Fibroblast of villous mesenchyme (primary cell): ENCODE measurements at places on chromosomes 1 and 21.

DNA sequence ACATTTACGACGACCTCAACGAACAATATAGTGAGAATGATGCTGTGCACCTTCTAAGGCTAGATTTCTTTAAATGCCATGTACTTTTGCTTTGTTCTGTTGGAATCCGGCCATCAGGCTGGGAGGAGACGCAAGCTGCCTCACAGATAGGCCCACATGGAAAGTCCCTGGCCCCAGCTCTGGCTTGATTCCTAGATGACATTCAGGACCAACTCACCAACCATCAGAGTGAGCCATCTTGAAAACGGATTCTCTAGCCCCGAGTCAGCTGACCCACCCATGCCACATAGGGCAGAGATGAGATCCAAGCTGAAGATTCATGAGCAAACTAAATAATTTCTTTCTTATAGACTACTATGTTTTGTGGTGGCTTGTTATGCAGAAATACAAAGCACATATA, 164.4 kb downstream of the ZNF281 start:
- DNase-seq: no peak

GRCh38 chr1:62144238-62144831, 50.3 kb upstream of the L1TD1 start:
- DNase-seq: peak; percentile 54

DNA sequence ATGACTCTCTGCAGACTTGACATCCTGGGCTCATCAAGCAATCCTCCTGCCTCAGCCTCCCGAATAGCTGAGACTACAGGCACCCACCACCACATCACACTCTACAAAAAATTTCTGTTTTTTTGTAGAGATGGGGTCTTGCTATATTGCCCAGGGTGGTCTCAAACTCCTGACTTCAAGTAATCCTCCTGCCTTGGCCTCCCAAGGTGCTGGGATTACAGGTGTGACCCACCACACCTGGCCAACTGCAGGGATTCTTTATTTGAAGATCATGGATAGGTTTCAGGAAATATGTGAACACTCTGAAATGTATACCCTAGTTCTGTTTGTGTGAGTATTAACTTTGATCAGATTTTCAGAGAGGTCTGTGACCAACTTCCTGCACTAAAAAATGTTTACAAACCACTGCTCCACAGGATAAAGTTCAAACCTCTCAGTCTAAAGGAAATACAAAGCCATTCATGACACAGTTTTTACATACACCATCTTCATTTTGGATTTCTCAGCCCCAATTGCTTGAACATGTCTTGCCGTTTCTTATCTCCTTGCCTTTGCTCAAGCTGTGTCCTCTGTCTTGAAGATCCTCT, 252.3 kb upstream of the FGGY start:
- peak; percentile 46 for DNase-seq

DNA sequence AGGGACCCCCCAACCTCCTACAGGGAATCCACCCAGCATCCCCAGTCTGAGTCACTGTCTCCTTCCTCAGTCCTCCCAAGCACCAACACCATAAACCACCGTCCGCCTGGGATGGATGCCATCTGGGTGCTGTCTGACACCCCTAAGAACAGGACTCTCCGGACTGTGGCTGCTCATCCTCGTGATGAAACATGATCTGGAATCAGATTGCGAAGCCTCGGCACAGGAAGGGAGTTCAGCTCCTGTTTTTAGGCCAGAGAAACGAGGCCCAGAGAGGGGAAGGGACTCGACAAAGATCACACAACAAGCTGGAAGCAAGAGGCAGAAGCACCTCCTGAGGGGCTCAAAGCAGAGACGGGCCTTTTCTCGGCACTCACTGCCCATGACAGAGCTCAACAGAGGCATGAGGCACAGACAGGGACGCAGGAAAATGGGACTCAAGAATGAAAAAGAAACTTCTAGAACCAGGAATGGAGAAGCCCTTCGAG, 8.4 kb downstream of the KCNN3 start:
- DNase-seq: peak; percentile 87

DNA sequence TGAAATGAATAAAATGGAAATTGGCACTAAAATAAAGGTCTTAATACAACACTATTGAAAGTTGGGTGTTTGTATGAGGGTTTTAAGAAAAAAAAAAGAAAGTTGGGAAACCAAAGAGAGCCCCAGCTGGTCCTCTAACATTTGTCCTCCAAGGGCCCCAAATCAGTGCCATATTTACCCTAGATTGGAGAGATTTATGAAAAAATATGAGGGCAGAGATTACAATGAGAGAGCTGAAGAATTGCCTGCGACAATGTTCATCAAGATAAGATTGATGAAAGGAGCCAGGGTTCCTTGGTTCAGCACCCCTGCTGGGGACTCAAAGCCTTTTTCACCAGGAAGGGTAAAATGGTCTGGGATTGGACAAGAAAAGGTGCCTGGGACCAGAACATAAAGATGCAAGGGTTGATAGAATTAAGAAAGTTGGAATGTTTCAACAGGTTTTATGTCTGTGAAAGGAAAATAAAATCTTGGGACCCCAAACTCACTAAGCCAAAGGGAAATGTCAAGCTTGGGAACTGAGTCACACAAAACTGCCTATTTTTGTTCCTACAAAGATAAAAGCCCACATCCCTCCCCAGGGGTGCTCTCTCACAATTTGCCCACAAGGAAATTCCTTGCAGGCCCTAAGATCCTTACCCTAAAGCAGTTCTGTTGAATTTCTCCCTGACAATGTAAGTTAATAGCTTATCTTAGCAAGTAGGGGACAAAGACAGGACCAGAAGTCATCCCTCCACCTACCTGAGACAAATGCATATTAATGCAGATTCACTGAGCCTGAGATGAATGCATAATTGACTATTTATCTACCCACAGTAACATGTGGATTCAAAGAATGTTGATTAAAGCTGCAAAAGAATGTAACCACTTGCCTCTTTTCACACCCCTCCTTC, 26.8 kb downstream of the CBR1 start:
- no peak for DNase-seq

DNA sequence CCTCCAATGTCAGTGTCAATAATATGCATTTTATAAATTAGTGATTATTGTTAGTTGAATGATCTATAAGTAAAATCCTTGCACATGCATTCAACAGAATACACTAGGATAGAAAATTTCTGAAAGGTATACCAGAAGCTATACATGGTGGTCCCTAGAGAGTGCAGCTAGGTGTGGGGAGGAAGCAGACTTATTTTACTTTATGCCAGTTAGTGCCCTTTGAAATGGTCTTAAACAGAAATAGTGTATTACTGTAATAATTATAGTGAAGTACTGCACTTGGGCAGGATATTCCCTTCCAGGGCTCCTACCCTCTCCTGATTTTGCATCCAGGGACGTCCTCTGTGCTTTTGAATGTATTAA, 23.2 kb upstream of the WDR26 start:
- no peak for DNase-seq

- DNase-seq: no peak
Measured at GRCh38 chr1:172820475-172821158, 161.7 kb downstream of the FASLG start.

GRCh38 chr1:37250371-37250770, 216.1 kb upstream of the GRIK3 start:
- DNase-seq: no peak

- no peak for DNase-seq
Measured at GRCh38 chr1:53155534-53155933, 13.1 kb upstream of the SLC1A7 start.

DNA sequence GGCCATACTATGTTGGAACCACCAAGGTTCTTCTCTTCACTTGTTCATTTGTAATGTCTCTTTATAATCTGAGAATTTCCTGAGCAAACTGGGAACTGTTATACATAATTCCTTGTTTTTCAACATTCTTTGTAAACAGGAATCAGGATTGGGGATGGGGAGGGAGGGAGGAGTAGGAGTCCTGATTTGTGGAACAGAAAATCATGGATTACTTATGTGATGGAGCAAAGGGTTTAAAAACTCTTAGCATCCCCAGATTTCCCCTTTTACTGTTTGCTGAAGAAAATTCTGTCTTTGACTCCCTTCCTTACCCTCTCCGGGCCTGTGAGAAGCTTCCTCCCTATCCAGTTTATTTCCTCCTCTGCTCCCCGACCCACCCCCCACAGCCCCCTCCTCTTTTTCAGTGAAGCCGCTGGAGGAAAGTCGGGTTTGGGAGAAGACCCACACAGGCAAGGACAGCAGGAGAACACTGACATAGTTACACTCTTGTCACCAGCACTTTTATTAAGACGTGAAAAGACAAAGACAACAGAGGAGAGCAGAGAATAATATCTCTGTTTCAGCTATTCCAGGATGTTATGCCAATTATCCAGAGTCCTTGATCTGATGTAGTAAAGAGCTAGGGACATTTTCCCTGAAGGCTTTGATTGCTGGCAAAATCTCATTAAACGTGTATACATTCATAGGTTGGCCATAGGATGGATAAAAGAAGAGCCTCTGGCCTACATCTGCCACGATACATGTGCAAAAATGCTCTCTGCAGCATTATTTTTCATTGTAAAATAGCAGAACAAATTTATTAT, 4.6 kb upstream of the NBPF1 start:
- no peak for DNase-seq

GRCh38 chr1:154878371-154879037, 8.4 kb upstream of the KCNN3 start:
- DNase-seq: peak; percentile 69

- no peak for DNase-seq
Measured at GRCh38 chr1:6586404-6586816, 6.6 kb downstream of the ZBTB48 start.

GRCh38 chr1:67700692-67701410, 15.8 kb downstream of the GADD45A start:
- peak; percentile 68 for DNase-seq

DNA sequence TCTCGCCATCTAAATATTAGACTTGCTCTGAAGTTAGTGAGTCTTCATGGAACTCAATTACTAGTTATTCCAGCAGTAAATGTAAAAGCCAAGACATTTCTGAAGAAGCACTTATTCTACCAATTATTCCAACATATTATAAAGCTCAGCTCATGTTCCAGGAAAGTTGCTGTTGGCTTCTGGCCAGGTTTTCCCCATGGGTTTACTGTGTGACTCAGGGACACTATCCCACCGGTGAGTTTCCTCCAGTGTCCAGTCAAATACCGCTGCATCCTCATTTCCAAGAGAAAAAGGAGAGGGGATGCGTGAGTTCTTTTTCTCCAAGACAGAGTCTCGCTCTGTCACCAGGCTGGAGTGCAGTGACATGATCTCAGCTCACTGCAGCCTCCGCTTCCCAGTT, 9.2 kb upstream of the HHIPL2 start:
- no peak for DNase-seq

- DNase-seq: no peak
Measured at GRCh38 chr1:156281693-156282478, 739 bp downstream of the SMG5 start.

DNA sequence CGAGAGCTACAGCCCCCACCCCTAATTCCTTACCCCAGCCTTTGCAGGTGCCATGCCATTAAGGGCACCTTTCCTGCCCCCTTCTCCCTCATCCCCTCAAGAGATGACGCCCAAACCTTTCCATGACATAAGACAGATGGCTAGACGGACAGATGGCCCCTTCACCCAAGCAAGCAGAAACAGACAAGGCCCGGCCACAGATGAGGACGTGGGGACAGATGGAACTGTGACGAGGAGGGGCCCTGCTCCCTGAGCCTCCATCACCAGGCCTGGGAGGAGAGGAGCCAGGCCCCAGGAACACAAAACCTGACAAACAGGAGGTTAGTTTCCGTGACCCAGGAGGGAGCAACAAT, 24.7 kb upstream of the PEF1 start:
- DNase-seq: no peak

DNA sequence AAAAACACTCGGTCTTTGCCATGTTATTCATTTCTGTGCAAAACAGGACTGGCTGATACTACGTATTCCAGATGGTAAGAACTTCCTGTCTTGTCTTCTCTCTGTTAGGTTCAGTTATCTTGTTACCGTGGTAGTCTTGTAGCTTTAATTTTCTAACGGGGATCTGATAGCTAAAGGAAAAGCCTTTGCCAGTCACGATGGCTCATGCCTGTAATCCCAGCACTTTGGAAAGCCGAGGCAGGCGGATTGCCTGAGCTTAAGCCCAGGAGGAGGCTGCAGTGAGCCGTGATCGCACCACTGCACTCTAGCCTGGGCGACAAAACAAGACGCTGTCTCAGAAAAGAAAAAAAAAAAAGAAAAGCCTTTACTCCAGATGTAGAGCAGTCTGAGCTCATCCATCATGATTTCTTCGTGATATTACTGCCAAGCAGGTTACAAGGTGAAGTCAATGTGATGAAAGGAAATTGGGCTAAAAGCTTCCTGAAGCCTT, 11.1 kb upstream of the MSTO1 start:
- DNase-seq: peak; percentile 65

GRCh38 chr1:221032637-221033280, 153.5 kb downstream of the HLX start:
- peak; percentile 25 for DNase-seq

DNA sequence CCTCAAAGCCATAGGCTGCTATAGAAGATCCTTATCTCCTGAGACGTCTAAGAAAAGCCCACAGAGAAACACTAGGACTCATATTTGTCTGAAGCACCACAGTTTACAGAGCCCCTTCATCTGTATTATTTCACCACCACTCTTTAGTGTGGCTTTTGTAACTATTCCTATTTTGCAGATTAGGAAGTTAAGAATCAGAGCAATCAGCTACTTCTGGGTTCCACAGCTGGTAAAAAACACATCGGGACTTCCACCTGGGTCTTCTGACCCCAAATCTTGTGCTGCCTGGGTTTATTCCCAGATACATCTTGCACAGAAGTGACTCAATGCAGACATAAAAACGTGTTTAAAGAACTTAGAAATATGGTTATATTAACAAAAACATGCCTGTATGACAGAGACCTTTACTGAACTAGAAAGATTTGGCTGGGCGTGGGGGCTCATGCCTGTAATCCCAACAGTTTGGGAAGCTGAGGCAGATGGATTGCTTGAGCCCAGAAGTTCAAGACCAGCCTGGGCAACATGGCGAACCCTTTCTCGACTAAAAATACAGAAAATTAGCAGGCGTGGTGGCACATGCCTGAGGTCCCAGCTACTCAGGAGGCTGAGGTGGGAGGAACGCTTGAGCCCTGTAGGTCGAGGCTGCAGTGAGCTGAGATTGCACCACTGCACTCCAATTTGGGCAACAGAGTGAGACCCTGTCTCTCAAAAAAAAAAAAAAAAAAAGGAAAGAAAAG, 40.9 kb downstream of the ELK4 start:
- no peak for DNase-seq

DNA sequence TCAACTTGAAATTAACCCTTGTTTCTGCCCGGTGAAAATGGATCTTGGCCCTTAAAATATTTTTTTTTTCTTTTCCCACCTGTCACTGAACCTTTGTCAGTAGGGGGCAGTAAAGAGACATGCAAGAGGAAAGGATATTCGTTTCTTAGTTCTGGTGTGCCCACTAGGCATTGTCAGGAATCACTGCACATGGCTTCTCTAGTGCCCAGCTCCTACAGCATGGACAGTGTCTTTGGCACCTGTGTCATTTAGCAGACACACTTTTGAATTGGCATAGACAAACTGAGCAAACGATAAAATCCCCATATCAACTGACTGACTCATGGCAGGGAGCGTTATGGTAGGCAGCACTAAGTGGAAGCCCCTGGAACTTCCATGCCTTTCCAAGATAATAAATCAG, 1048.1 kb downstream of the BRINP3 start:
- DNase-seq: peak; percentile 2

GRCh38 chr1:66532798-66533783, 862 bp upstream of the SGIP1 start:
- DNase-seq: peak; percentile 93
